ENCODE measurements at places on chromosomes 4 and X.

GRCh38 chrX:151694661-151695582 lies at the start of gene PRRG3:
Gene PRRG3 (plus strand): TSS chrX:151695458. CDS start chrX:151698815, 3,357 bp downstream.
- DNase-seq = no peak

- DNase-seq = no peak
Measured at GRCh38 chr4:139817657-139818452, 152.2 kb downstream of the MGST2 start.

DNA sequence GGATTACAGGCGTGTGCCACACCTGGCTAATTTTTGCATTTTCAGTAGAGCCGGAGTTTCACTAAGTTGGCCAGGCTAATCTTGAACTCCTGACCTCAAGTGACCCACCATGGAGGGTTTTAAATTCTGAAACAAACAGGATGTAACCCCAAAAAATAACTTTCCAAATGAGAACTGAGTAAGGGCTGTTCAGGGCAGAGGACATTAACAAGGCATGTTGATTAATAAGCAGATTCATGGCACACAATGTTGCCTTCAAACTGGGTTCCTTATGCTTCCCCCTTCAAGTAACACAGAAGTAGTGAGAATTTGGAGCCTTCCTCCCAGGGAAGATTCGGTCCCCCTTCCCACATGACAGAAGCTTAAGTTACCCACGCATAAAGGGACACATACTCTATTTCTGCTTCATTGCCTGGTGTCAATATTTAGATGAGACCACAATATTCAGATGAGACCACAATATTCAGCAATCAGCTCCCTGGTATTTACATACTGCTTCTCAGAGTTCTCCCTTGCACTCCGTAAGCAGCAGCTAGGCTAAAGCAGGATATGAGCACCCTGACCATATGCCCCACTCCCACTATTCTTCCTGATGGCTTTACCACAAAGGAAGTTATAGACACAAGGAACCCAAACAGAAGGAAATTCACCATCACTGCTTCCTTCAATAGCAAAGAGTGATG lies 21.4 kb downstream of the GRSF1 start:
- DNase-seq = no peak

DNA sequence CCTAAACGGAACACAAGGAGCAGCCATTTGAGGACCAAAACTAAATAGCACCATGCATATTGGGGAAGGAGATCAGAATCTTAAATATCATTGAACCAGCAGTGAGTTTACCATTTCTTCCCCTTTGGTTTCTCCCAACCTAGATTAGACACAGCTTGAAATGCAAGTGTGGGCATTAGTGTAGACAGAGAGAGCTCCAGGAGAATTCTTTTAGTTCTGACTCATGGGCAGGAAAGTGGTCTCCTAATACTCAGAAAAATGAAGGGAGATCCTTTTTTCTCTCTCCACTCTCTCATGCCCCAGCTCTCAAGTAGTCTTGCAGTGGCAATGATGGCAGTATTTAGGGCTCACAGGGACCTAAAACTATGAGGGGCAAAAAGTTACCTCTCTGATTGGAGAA lies 567.9 kb downstream of the INPP4B start:
- no peak for DNase-seq

GRCh38 chr4:116598980-116599789 lies 486.2 kb downstream of the TRAM1L1 start:
- no peak for DNase-seq

- DNase-seq = no peak
Measured at GRCh38 chr4:5812506-5813229, 80.2 kb downstream of the CRMP1 start.

- no peak for DNase-seq
Measured at GRCh38 chr4:53709693-53710092, 118.4 kb upstream of the LNX1 start.

DNA sequence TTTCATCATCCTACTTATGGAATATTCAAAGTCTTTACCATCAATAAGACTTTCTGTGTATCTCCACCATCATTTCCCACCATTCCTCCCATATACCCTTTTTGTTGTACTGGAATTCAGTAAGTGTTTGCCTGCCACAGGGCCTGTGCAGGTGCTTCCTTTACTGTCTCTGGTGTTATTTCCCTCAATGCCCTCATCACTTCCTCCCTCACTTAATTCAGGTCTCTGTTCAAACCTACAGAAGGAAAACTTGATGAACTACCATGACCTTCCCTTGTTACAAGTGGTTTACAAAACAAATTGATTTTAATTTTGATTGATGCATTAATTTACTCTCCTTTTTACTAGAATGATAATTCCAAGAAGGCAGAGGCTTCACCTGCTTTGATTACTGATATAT lies 159.5 kb upstream of the FAT4 start:
- no peak for DNase-seq

DNA sequence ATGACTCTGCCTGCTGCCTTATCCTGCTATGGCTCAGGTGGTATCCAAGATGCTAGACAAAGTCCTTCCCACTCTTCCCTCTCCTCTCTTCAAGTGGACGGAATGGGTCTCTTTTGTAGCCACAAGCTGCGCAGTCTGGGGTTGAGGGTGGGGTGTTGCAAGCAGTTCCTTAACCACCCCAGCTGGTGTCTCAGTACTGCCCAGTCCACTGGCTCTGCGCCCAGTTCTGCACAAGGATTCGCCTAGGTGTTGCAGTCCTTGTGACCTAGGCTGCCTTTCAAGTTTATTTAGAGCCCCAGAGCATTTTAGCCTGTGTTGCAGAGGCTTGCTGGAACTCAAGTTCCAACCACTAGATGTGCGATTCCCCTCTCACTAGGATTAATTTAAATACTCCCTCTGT lies 120.7 kb downstream of the NEXMIF start:
- no peak for DNase-seq

GRCh38 chrX:123807835-123808416 lies 51.9 kb upstream of the XIAP start:
- DNase-seq = no peak

- DNase-seq = no peak
Measured at GRCh38 chrX:119686087-119686691, 6.8 kb downstream of the SEPTIN6 start.

DNA sequence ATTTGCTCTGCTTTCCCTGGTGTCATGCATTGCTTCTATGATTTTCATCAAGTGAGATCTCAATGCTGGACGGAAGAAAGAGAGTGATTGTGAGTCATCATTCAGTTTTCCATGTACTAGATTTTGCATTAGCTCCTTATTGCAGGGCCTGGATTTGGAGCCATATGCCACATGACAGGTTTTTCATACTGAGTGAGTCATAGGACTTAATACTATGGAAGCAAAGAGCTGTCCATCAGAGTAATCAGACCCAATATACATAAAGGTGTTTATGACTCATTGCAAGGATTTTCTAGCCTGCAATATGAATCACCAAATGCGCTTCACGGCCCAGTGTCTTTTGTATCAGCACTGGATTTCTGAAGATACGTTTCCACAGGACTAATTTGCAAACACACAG lies 11.2 kb upstream of the TFDP3 start:
- no peak for DNase-seq

DNA sequence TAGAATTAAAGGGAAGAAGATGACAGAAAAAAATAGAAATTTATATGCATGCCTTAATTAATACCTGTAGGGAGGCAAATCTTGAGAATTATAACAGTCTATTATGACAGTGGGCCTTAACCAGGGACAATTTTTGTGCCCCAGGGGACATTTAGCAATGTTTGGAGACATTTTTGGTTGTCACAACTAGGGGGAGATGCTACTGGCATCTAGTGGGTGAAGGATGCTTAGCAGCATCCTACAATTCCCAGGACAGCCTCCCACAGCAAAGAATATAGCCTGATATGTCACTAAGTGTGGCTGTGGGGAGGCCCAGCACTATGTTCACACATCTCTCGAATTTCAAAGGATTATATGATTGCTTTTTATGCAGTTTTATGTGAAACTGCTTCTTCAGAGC lies 10.5 kb downstream of the GPR82 start:
- no peak for DNase-seq

DNA sequence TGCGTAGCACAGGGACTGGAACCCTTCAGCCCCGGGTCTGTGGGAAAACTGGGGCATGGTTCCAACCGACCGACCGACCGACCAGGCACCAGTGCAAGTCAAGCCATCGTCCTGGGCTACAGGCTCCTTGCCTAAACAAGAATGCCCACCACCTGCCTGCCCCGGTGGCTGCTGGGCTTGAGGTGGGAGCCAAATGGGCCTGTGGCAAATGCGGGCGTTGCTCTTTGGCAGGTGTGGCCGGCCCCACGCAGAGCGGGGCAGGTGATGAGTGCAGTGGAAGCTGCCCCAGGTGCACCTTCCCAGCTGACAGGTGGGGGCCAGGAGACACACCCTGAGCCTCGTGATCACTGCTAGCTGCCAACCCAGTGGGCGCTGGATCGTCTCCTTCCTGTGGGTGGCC lies 77.9 kb downstream of the MTMR1 start:
- no peak for DNase-seq

GRCh38 chrX:11913001-11913400 lies 155.0 kb downstream of the MSL3 start:
- DNase-seq = no peak

DNA sequence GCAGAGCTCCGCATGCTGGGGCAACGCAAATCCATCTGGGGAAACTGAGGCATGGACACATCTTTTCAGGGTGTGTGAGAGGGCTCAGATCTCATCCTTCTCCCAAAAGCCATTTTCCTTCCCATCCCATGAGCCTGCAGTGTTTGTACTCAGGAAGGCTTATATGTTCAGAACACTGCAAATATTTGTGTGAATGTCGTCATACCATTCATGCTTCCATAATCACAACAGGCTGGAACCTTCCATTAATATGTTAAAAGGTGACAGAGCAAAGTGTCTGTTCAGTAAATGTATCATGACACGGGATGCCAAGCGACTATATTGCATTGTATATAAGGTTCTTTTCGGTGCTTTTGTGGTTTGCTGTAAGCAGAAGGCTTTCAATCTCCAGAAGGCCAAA lies 8.5 kb downstream of the TRIML1 start:
- DNase-seq = no peak

- no peak for DNase-seq
Measured at GRCh38 chrX:97229318-97229717, 345.6 kb downstream of the RPA4 start.

DNA sequence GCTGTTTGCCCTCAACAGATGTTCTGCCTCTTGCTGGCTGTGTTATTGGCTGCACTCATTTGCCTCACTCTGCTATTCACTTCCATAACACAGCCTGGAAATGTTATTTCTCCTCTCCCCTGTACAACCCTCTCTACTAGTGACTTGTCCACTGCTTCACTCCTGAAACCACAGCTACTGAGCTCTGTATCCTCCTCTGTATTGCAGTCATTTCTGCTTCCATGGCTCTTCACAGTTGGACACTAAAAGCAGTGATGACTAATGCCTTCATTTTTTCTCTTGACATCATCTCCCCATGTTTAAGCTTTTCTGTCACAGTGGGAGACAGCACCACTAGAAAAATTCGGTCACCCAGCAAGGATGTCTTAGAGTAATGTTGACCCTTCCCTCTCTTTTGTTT lies 123.0 kb upstream of the PPP1R2C start:
- DNase-seq = no peak

- DNase-seq = no peak
Measured at GRCh38 chr4:102525504-102525903, 24.3 kb downstream of the NFKB1 start.

- DNase-seq = no peak
Measured at GRCh38 chrX:108527724-108528123, 88.1 kb downstream of the COL4A5 start.

GRCh38 chr4:151227731-151228130 lies 49.2 kb upstream of the PRSS48 start:
- DNase-seq = no peak

DNA sequence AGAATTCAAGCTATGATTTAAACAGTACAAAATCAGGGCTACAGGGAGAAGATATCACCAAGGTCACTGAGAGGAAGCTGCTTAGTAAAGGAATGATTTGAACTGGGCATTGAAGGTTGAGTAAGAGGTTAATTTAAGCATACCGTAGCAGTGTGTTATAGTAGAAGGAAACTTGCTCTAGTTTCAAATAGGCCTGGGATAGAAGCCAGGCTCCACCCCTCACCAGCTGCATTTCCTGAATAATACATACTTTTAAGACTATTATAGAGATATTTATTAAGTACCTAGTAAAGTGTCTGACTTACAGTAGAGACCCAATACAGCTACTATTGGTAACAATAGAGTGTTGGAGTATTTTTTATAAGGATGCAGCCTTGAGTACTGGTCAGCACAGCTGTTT lies 118.0 kb upstream of the GLRA2 start:
- no peak for DNase-seq

DNA sequence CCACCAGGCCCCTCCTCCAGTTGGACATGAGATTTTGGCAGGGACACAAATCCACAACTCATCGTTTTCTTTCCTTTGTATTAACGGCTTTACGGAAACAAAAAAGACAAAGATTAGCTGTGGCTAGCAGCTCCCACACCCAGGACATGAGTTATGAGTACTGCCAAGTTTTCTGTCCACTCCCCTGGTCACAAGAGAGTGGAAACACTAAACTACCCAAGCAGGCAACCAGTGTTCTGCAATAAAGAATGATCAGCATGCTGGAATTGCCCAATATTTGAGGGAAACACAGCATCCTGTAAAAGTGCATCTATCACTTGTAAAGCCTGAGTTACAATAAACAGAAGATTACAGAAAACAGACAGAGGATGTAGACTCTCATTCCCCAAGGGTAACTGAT lies 358.4 kb downstream of the NLGN4X start:
- no peak for DNase-seq

DNA sequence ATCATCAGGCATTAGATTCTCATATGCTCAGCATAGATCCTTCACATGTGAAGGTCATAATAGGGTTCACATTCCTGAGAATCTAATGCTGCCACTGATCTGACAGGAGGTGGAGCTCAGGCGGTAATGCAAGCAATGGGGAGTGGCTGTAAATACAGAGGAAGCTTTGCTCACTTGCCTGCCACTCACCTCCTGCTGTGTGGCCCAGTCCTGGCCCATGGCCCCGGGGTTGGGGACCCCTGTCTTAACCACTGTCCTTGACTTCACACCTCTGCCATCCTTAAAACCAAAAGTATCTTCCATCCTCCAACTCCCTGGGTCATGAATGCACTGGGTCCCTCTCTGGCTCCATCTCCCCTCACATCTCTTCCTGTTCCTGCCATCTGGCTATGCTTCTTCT lies 129.1 kb downstream of the HMX1 start:
- DNase-seq = no peak
